ENCODE measurements at places on chromosomes 2 and 18.

DNA sequence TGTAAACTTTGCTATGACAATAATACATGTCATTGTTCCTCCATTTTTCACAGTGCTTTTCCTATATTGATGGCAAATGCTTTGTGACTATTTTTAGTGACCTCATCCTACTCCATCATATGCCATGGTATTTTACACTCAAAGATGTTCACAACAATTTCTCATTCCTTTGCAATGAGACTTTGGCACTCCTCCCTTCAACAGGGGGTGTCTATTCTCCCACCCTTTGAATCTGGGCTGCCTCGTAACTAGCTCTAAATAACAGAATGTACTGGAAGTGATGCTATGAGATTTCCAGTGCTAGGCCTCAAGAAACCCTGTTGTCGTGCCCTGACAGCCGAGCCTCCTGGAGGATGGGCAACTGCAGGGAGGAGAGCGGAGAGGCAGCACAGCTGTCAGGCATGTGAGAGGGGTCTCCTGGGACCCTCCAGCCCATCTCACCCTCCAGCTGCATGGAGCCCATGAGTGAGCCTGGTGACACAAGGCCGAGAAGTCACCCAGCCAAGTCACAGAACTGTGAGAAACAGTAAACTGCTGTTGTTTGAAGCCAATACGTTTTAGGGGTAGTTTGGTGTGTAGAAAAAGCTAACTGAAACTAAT, 103.1 kb upstream of the APCDD1 start:
- DNase-seq = no peak

DNA sequence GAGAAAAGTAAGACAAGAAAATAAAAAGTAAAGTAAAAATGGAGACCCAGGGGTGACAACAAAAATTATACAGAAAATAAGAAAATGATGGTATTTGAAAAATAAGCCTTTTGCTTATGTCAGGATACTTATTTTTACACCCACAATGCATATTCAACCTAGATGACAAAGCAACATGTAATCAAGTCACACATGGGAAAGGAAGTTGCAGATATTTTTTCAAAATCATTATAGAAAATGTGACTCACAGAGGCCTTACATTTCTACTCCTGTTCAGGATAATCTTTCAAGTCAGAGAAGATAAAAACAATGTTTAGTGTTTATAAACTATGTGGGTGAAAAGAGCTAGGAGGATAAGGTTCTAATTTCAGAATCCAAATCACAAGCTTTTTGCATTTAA, 275.3 kb upstream of the UBE2E3 start:
- peak; percentile 26 for DNase-seq

- DNase-seq = no peak
These were observed 16.8 kb downstream of the COBLL1 start for GRCh38 chr2:164824872-164825271.

- no peak for DNase-seq
These were observed 19.5 kb downstream of the SLC20A1 start for GRCh38 chr2:112665113-112665780.

GRCh38 chr2:225270053-225270452, 129.5 kb upstream of the NYAP2 start:
- DNase-seq = no peak

DNA sequence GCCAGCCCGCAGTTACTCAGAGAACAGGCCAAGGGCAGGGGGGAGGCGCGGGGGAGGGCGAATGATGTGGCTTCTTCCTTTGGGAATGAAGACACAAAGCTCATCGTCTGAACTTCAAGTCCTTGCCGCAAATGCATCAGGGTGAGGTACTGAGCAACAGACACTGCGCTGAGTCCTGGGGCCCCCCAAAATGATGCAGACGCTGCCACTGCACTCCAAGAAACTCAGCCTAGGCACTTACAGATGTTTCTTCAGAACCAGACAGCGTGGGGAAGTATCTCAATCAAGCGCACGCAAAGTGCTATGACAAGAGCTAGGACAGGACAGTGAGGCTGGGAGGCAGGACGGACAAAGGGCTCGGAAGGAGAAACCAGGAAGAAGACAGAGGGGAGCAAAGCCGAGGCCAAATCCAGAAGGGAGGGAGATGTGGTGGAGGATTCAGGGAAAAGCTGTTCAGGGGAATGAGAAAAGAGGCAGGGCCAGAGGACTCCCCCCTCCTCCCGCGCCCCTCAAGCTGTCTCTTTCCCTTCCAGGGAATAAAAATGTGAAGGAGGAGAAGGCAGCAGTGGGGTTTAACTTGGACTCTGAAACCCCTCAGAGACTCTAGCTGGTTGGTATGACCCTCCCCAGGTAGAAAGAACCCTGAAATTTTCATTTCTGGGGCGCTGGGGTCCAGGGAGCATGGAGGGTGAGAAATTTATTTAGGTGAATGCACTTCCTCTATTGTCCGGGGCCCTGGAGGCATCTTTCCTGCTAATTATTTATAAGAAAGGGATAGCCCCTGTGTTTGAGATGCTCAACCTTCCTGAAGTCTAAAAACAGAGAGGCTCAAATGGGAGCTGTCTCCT, 34.9 kb downstream of the CIB4 start:
- no peak for DNase-seq

- no peak for DNase-seq
These were observed 161.4 kb upstream of the KLHL14 start for GRCh38 chr18:32934201-32934600.

GRCh38 chr18:49178736-49179135, 228.0 kb upstream of the SMAD7 start:
- DNase-seq = peak; percentile 36

GRCh38 chr2:85938456-85938855, 49.7 kb upstream of the ST3GAL5 start:
- DNase-seq = no peak

DNA sequence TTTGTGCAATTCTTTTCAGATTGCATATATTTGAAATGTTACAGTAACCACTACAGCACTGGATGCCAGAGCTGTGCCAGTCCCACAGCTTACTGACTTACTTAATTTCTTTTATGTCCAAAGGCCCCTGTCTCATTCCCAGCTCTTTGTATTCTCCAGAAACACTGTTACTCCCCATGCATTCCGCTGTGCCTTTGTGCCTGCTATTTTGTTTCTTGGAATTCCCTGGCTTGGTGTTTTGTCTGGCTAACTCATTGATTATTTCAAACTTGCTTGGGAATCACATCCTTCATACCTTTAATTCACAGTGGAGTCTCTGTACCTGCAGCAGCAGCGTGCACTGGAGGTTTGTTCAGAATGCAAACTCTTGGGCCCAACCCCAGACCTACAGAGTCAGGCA, 601.9 kb upstream of the DDX18 start:
- no peak for DNase-seq

GRCh38 chr2:66170744-66171330, 264.1 kb upstream of the MEIS1 start:
- DNase-seq = no peak

- DNase-seq = peak; percentile 34
These were observed 280.7 kb upstream of the HNRNPA3 start for GRCh38 chr2:176931588-176932563.

DNA sequence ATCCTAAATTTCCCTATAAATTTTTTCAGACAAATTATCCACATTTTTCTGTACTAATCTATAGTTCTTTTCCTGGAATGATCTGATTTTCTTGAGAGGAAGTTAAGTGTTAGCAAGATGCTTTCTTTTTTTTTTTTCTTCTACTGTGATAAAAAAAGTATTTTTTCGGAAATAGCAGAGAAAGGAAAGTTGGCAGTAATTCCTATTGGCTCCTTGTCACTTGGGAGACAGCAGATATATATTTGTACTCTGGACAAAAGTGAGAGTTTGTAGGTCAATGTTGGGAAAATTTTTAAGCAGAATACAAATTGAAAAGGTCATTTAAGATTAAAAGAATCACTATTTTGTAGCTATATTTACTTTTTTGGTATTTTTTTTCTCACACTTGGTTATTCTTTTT, 635.7 kb upstream of the NRXN1 start:
- no peak for DNase-seq

- no peak for DNase-seq
These were observed 118.3 kb downstream of the FMNL2 start for GRCh38 chr2:152453129-152453911.

GRCh38 chr2:241855245-241855887, 3.3 kb downstream of the PDCD1 start:
- no peak for DNase-seq

DNA sequence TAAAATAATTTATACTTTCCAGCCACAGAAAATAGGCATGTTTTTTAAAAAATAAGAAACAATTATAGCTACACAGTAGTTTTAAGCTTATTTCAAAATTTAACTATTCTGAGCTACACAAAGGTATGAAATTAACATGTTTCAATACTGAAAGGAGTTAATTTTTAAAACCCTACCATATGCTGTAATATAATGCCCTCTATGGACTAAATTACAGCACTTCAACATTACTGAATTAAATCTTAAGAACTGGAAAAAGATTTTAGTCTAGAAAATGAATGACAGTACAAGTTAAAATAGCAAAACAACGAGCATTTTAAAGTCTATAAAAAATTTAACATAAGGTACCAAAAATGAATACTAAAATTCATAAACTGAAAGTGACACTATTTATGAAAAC, 36.3 kb downstream of the RTN4 start:
- no peak for DNase-seq

DNA sequence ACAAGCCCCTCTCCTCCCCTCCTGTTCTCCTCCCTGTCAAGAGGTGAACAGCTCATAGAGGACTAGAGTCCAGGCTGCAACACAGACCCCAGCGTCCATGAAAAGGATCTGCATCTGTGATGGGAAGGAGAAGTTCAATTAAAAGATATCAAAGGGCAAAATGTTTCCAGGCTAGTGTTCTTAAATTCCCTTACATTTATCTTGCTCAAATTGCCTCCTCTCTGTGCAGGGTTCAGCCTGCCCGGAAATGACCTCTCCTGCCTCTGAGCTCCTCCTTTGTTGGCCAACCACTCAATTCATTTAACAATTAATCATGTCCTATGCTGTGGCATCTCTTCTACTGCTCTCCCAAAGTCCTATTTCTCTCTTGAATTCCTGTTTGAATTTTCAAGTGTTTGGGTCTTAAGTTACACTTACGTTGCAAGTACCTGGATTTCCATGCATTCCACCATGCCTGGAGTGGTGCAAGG, 105.3 kb downstream of the TSN start:
- no peak for DNase-seq

DNA sequence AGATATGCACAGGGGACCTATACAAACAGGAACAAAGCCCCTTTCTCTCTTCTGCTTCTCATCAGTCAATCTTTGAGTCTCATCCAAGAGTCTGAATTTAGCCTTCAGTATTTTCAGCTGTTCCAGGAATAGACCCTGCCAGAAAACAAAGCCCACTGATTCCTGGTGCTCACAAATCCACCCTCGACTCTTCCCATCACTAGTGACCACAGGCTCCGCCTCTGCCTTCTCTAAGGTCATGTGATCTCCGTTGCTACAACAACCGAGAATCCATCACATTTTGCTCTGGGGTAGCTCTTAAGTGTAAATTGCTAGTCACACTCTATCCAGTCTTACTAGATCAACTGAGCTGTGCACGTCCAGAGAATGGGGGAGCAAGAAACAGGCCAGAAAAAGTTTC, 46.4 kb upstream of the SPTBN1 start:
- no peak for DNase-seq

GRCh38 chr2:199738727-199739412, 112.1 kb downstream of the FTCDNL1 start:
- DNase-seq = no peak

GRCh38 chr18:14936313-14936712, 188.3 kb downstream of the ANKRD30B start:
- no peak for DNase-seq

- no peak for DNase-seq
These were observed 94.5 kb downstream of the ZBTB7C start for GRCh38 chr18:48314690-48315089.

DNA sequence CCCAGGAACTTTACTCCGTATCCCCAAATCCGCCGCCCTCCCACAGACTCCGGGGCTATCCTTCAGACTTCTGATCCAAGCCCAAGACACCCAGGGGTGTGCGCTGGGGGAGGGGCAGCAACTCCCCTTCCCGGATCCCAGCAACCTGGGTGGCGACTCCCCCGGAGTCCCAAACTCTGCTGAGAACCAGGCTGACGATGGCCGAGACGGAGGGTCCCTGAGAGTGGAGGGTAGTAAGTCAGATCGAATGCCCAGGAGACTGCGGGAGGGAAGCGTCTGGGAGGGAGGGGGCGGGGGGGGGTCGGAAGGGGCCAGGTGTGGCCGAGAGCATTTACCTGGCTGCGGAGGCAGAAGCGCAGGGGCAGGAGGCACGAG, 7.0 kb upstream of the TNS1 start:
- DNase-seq = no peak

DNA sequence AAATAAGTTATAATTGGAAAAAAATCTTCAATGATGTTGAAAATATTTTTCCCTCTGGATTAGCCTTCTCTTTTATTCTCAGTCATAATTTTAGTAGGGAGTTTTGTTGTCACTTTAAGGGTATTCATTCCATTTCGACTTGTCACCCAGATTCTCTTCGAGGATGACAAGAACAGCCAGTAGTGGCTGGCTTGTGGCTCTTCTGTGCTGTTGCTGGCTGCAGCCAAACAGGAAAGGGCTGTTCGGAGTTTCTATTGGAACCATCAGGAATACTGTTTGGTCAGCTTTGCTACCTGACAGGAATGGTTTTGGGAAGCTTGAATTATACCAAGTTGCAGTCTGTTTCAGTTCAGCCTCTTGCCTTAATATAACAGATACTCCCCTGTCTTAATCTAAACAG, 41.6 kb downstream of the MGAT5 start:
- no peak for DNase-seq

- no peak for DNase-seq
These were observed 4.3 kb downstream of the CASP8 start for GRCh38 chr2:201264472-201265173.

DNA sequence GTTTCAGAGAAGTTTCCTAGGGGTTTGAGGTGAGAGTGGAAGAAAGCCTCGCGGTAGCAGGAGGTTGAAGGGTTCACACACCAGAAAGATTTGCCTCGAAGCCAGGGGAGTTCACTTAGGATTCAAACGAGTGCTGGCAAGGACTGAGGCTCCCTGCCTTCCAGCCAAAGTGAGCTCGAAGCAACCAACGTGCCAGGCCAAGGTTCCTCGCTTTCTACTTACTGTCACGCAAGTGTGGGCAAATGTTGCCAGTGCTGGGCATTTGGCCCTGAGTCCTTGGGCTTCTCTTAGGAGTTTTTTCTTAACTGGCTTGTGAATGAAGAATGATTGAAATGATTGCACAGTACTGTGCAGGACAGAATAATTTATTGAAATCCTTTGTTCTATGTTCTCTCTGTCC, 53.6 kb downstream of the TMEM178A start:
- DNase-seq = no peak

- no peak for DNase-seq
These were observed 14.9 kb upstream of the SNED1 start for GRCh38 chr2:240983361-240983995.

GRCh38 chr18:62335494-62335893, 10.4 kb downstream of the TNFRSF11A start:
- no peak for DNase-seq

All from astrocyte of the spinal cord (primary cell).